ENCODE measurements at places on chromosomes 4 and X.
A peak's percentile ranks its signal among the peaks of the same experiment; 100 is the strongest.

DNA sequence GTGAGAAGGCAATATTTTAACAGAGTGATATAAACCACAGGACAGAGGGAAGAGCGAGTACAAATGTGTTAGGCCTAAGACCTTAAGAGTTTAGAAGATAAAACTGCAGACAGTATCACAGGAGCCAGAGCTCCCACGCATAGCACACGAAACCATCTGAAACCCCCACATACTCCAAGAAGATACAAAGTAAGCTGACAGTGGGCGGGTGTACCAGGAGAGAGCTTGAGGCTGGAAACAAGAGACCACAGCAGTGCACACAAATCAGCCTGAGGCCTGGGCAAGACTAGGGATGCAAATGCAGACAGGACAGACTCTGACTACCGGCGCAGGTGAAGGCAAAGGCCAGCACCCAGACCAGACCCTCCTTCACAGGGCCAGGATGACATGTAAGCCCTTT, 54.1 kb upstream of the ARHGAP24 start:
- no peak for DNase-seq

DNA sequence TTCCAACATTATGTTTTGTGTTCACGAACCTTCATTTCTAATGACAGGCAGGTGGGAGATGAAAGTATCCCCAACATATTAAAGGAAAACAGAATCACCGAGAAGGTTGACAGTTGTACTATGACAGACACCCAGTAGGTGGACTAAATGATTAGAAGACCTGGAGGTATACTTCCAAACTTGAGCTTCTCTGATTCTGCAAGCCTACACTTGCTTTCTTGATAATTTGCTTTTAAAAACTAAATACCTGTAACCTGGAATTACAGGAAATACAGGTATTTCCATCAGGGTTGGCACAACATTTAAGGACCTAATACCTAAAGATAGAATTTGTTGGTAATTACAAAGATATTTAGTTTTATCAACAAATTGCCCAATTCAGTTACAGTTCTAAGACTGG, 43.4 kb downstream of the C4orf51 start:
- no peak for DNase-seq

- no peak for DNase-seq
Measured at GRCh38 chrX:134512566-134512965, 52.6 kb downstream of the HPRT1 start.

DNA sequence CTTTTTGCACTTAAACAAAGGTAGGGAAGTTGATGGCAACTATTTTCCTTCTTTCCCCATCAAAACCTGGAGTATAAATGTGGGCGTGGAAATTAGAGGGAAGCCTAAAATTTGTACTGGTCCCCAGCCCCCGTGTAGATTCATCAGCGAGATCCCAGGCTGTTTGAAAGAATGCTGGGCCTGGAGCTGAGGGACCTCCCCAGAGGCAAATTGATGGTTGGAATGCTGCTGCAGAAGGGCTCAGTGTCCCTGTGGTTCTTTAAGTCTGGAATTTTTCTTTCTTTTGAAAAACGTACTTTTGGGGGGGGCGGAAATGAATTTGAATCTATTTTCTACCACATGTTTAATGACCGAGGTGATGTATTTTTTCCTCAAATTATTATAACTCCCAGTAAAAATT, 197.2 kb downstream of the CBR4 start:
- no peak for DNase-seq

GRCh38 chr4:42452823-42453222, 55.5 kb downstream of the SHISA3 start:
- no peak for DNase-seq

GRCh38 chrX:103343105-103343504, 13.1 kb downstream of the TCEAL7 start:
- DNase-seq, result peak; percentile 20

DNA sequence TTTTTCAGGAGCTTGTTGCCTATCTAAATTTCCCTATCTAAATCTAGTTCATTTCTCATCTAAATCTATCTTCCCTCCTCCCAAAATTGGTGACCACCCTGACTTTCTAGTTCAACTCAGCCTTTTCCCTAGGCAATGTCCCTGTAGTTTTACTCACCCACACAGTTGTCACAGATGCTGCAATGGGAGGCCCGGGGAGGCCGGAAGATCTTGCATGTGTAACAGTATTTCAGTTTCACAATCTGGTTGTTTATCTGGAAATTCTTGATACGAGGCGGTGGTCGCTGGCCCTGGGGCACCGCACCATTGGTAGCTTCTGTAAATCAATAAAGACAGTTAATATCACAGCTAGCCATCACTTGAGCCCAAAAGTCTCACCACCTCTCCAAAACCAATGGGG, 20.2 kb downstream of the ZDHHC9 start:
- no peak for DNase-seq

DNA sequence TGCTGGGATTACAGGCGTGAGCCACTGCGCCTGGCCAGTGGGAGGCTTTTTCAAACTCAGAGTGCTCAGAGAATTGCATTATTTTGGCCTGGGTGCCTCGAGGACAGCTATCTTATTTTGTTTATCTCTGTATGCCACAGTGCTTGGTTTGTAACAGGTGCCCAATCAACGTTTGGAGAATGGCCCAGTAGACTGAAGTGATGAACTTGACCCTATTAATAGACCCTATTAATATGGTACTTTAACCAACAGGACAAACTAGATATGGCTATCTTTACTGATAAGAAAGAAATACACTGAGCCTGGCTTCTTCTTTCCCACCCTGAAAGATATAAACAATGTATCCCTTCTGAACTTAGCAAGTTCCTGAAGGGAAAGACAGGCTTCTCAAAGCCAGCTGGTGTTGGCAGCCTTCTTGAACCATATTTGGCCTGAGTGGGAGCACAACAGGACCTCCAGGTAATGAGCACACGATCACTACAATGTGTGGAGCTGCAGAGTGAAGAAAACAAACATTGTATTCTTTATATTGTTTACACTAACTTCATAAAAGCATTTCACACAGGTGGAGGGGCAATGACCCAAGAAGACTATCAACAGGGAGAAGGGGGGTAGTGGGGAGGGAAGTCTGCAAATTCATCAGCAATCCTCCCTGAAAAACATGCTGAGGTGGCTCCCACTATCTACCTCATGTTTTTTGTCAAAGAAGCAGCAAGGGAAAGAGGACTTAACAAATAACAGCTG, 41.7 kb downstream of the PRPS1 start:
- DNase-seq, result no peak

- DNase-seq, result no peak
Measured at GRCh38 chr4:139005774-139006173, 9.8 kb upstream of the NOCT start.
